GM23248 (cell line): ENCODE measurements at places on chromosomes 5 and 9. TPM values are rescaled to one million over a fixed set of nuclear protein-coding genes. Genes with fewer than 3 reads are reported as not detected.
A peak's percentile ranks its signal among the peaks of the same experiment; 100 is the strongest.

Gene FOXD4L3
- not detected in 2 replicates for total RNA-seq

Gene CKS2
- total RNA-seq = 44.0 and 94.6 TPM in 2 replicates

Gene SLC23A1
- not detected in 2 replicates for total RNA-seq

GRCh38 chr5:1524481-1524798, 680 bp upstream of the LPCAT1 start:
- peak; percentile 22 for DNase-seq

DNA sequence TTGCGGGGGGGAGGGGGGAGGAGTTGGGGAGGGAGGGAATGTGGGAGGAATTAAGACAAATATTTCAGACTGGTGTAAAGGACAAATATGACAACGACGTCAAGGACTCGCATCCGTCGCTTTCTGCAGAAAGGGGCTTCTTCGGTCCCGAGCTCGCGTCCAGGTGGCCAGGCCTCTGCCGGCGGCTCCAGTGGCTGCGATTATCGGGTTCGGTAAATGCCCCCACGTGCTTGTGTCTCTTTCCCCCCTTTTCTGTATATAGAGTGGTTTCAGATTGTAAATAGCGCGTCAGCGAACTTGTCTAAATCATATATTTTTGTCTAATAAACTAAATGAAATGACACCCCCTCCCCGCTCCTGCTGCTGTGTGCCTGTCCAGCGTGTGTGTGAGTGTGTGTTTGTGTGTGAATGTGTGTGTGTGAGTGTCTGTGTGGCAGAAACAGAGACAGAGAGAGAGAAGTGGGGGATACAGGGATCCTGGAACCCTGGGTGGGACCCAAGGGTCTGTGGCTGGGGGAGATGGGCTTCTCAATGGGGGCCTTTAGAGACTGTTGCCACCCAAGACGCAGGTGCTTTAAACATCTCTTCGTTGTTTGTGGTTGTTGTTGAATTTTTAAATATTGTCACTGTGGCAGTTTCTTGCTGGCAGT, 5.6 kb downstream of the IRX1 start:
- peak; percentile 45 for DNase-seq

- DNase-seq = no peak
These were observed 2.6 kb upstream of the SLC25A51 start for GRCh38 chr9:37906312-37907239.

DNA sequence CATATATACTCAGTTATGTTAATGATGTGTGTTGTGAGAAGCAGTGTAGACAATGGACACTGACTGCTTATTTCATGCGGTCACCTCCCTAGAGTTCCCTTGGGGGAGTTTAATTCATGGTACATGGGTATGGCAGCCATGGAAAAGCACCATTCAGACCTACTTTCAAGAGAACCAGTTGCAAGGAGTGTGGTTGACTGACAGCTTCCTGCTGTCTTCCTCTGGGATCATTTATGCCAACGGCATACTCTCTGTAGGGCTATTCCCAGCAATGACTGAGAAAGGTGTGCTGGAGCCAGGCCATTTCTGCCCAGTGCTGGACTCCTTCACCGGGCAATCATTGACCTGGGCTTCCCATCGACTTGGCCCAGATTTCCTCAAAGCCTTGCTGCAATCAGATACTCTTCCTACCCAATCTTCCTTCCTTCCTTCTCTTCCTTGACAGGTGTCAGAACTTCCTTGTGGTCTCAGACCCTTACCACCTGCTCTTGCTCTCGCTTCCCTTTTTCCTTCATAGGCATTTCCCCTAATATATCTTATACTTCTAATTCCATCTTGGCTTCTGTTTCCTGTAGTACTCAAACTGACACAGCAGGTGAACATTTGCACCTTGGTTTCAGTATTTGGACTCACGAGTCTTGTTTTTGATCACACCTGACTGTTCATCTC, 3.4 kb upstream of the CLINT1 start:
- no peak for DNase-seq

- DNase-seq = peak; percentile 39
These were observed 12.8 kb upstream of the PRSS3 start for GRCh38 chr9:33782395-33783152.

GRCh38 chr9:124784509-124784908, 7.6 kb downstream of the OLFML2A start:
- DNase-seq = peak; percentile 86

DNA sequence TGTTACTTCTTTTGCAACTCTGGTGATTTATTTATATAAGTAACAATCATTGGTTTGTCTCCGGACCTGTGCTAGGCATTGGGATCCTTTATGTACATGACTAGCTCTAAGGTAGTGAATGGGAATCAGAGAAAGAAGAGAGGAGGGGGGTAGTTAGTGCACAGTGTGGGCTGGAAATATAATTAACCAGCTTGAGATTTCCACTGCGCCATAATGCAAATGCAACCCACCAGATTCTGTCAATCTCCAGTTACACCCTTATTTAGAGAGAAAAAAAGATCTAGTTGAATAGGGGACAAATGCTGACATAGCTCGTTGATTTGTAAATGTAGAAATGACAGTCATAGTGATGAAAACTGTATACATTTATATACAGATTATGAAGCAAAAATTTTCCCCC, 342.2 kb upstream of the SLC30A5 start:
- DNase-seq = no peak

DNA sequence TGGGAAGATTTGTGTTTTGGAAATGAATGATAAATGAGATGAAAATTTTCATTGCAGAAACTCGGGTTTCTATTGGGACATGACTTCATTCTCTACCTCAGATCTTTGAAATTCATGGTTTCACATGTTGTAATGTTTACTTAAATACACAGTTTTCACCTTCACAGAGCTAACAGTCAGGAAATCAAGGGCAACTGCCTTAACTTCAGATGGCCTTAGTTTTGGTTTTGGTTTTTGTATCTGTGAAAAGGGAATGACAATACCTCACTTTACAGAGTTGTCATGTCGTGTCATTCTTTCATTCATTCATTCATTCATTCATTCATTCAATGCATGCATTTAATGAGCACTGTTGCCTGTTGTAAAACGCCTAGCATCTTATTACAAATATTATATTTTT, 41.9 kb downstream of the NIM1K start:
- DNase-seq = no peak
